ENCODE measurements at places on chromosomes 2 and 18.

GRCh38 chr2:43221124-43221762, 5.2 kb downstream of the ZFP36L2 start:
- no peak for DNase-seq

- DNase-seq, result no peak
These were observed 22.4 kb upstream of the MGAT5 start for GRCh38 chr2:134231301-134231964.

GRCh38 chr2:128290356-128290755, 28.3 kb downstream of the HS6ST1 start:
- DNase-seq, result no peak

GRCh38 chr2:208722731-208723130, 316.1 kb downstream of the PTH2R start:
- no peak for DNase-seq

DNA sequence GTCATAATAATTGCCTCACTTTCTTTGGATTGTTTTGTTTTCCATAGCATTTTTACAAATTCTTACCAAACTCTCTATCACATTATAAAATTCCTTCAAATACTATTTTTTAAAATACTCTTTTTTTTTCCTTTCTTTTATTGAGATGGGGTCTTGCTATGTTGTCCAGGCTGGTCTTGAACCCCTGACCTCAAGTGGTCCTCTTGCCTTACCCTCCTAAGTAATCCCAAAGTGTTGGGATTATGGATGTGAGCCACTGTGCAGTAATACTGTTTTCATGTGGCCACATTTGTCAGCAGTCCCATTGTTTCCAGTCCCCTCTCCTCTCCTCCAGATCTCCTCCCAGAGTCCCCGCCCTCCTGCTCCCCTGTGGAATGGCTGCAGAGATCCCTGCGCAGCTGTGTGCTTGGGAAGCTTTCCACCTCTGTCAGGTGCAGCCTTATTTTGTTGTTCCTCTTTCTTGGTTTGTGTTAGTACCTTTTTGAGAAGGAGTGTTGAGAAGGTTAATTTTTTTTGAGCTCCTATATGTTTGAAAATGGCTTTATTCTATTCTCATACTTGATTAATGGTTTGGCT, 227.3 kb downstream of the LOXHD1 start:
- no peak for DNase-seq

GRCh38 chr2:39266916-39267434, 23.2 kb upstream of the CDKL4 start:
- no peak for DNase-seq

DNA sequence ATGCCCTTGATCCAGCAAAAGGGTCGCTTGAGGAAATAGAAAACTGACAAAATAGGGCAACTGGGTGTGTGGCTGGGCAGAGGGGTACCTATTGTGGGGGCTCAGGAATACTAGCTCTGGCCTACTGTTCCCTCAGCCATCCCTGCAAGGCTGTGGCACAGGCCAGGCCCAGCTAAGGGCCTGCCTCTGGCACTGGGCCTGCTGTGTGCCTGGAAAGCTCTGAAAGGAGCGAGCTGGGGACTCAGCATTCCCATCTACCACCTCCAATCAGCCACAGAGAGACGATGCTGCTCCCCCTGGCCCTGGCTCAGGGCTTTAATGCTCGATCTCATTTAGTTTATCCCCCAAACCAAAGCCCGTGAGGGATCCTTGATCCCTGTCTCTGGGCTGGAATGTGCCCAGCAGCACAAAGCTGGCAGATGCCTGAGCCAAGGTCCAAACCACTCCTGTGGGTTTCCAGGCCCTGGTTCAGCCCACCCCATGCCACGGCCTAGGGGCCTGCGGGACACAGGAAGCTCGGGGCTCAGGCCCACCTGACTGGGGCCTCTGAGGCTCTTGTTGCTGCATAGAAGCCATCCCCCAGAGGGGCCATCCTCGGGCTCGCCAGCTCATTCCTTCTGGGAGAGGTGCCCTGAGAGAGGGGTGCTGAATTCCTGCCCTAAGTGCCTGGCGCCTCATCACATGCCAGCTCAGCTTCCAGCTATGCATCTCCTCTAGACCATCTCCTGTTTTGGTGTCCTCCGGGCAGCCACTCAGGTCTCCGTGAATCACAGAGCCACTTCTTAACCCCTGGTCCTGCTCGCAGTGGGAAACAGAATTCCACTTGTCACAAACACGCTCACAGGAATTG, 43.0 kb upstream of the KCNF1 start:
- no peak for DNase-seq

GRCh38 chr18:9095297-9096006, 7.0 kb upstream of the NDUFV2 start:
- DNase-seq, result no peak

DNA sequence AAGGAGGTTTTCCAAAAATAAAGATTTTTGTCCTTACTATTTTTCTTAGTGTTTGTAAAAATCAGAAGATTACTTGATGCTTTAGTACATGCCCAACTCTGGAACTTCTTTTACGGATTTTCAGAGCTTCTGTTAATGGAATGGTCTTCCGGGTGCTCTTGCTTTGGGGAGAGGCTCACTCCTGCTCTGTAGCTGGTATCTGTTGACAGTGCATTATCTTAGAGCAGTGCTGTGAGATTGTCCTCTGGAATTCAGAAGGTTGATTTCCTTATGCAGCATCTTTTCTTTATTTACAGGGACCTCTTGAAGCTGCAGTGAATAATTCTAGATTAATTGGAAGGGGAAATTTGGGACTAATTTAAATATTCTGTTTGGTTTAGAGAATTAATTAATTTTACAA, 4.6 kb downstream of the MAPRE2 start:
- DNase-seq, result no peak

DNA sequence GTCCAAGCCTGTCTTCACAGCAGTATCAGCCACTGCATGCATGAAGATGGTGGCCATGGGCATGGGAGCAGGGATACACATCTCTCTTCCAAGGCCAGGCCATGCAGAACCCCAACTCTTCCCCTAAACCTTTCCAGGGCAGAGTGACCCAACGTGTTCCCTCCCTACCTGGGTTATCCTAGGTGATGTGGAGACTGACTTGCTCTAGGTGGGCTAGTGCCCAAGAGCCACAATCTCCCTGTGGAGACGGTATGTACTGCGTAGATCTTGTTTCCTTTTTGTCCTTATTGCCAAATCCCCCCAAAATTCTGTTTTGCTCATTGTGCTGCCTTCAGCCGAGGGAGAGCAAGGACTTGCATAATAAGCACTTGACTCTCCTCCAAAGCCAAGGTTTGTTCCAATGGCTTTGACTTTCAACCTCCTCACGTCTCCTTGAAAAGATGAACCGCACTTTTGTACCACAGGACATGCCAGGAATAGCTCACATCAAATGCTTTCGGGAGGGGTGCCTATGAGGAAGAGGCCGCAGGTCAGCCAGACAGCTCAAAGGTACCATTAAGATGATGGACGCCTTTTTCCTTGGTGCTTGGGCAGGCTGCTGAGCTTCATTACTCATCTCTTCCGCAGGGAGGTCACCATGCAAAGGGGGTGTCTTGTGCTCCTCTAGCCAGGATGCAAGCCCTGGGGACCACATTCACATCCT, 76.2 kb upstream of the GLI2 start:
- DNase-seq, result no peak

- DNase-seq, result no peak
These were observed 19.8 kb downstream of the ORC2 start for GRCh38 chr2:200943527-200944105.

DNA sequence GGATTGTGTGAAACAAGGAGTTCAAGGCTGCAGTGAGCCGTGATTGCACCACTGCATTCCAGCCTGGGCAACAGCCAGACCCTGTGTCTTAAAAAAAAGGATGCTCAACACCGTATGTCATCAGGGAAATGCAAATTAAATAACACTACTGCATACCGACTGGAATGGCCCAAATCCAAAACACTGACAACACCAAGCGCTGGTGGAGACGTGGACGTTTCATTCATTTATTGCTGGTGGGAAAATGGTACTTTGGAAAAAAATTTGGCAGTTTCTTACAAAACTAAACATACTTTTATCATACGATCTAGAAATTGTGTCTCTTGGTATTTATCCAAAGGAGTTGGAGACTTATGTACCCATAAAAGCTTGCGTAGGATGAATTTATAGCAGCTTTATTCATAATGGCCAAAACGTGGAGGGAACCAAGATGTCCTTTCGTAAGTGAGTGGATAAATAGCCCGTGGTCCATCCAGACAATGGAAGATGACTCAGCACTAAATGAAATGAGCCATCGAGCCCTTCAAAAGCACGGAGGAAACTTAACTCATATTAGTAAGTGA, 24.2 kb downstream of the NEU4 start:
- DNase-seq, result no peak

- no peak for DNase-seq
These were observed 12.8 kb upstream of the MYO3B start for GRCh38 chr2:170165129-170165528.

DNA sequence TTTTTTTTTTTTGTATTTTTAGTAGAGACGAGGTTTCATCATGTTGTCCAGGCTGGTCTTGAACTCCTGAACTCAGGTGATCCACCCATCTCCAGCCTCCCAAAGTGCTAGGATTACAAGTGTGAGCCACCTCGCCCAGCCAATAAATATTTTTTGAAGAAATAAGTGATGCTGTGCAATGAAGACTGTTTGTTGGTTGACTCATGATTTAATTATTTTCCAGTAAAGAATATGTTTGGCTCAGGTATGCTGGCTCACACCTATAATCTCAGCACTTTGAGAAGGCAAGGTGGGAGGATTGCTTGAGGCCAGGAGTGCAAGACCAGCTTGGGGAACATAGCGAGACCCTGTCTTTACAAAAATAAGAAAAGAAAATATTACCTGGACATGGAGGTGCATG, 41.8 kb upstream of the LPIN2 start:
- no peak for DNase-seq

DNA sequence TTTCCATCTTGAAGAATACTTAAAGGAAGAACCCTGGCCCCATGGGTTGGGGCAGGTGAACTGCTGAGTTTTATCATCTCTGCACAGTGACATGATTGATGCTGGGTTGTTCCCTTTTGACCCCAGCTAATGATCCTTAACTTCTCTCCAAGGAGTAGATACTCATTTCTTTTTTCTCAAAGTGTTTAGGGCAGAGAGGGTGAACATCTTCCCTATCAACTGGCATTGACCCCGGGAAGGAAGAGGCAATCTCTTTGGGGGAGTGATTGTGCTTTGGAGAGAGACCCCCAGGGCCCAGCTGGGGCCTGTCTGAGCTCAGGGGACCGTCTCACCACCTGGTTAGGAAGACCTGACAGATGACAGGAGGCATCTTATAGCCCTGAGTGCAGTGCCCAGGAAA, 190.6 kb downstream of the FHOD3 start:
- DNase-seq, result no peak

- no peak for DNase-seq
These were observed 8.7 kb downstream of the CYP26B1 start for GRCh38 chr2:72138921-72139381.

GRCh38 chr2:219184121-219184520, 6.0 kb downstream of the RETREG2 start:
- DNase-seq, result no peak

DNA sequence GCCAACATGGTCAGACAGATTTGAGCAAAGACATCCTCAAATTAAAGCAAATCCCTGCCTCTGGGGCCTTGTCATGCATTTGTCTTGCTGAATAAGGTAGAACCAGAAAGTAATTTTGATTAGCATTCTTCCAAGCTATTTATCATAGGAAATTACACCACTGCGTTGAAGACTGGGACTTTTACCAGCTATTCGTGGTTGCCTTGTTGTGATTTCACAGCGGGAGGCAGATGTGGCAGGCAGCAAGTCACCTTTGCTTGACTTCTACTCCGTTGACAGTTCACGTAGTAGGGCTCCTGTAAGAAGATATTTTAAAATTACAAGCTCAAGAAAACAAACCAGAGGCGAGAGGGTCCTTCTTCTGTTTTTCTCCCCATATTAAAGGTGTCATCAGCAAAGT, 80.6 kb downstream of the EN1 start:
- no peak for DNase-seq

GRCh38 chr18:26826656-26827235, 38.8 kb downstream of the AQP4 start:
- DNase-seq, result no peak

DNA sequence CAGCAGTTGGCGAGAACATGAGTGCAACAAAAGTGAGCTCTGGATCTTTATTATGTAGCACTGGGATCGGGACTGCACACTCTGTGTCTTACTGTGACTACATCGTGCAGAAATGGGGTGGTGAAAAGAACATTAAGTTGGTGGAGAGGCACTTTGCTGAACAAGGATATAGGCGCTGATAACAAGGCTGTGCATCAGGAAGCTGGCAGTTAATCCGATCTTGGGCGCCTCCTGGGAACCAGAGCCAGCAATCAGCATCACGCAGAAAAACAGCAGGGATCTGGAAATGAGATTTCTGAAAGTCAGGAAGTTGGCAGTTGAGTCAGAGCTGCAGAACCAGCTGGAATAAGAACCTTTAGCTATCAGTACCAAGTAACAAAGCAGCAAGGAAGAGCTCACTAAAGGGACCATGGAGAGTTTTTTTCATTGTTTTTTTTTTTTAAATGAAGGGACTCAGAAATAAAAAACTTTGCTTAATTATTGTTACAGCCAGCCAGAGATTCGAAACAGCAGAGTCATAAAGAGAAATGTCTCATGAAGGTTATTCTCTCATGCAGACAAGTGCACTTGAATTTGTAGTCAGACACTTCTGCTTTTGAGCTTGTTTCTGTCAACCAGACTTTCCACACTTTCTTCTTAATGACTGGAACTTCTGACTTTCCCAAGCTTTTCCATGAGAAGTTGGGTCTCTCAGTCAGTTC, 22.8 kb upstream of the MYO3B start:
- DNase-seq, result no peak

- no peak for DNase-seq
These were observed 1321.6 kb upstream of the ACVR2A start for GRCh38 chr2:146523196-146523595.

GRCh38 chr2:182980115-182980514, 58.1 kb downstream of the NCKAP1 start:
- DNase-seq, result peak; percentile 30

DNA sequence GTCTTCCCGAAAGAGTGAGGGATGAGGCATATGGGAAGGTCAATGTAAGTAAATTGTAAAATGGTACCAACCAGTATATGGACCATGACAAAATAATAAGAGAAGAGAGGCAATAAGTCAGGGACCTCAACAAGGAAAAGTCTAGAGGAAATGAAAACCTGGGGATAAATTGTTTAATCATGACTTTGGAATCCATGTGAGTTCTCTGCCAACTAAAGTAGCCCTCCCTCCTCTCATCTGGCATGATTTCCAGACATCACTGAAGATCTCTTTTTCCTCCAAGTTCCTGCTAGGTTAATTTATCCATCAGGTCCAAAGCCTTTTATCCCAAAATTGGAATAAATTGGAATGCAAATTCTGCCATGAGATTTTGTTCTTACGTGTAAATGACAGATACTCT, 417.9 kb downstream of the NRXN1 start:
- peak; percentile 3 for DNase-seq

GRCh38 chr18:8662560-8663255, 42.6 kb upstream of the MTCL1 start:
- DNase-seq, result no peak

DNA sequence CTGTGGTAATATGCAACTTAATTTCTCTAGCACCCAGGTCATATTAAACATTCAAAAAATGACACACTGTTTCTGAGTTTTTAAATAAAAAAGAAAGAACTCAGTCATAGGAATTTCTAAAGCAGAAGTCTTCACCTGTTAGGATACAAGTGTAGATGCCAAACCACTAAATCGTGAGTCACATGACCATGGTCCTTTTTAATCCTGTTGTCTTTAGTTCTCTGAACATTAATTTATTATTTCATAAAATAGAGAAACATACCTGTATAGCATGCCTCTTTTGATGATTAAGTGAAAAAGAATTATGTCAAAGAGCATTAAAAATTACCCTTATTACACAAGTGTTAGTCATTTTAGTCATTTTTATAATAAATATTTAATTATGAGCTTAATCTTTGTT, 398.8 kb downstream of the CCDC85A start:
- DNase-seq, result no peak

Measured in RWPE1 (cell line).